ENCODE measurements at places on chromosomes 1 and 21. TPM values are rescaled to one million over a fixed set of nuclear protein-coding genes. Genes with fewer than 3 reads are reported as not detected.

DNA sequence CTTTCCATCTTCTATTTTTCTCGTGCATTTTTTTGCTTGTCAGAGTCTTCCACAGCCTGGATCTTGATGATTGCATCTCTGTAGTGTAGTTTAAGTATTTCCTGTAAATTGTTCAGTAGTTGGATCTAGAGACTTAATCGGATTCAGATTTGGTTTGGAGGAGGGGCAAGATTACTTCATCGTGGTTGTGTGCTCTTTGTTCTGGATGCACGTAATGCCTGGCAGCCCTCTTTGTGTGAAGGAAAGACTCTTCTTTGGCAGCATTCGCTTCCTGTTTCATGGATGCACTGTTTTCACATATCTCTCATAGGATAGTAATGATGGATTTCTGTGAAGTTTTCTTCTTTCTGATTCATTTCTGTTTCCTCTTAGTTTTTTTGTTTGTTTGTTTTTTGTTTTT is 14.2 kb downstream of the SEMA4A start:
- DNase-seq = no peak

GRCh38 chr1:10704368-10704882 is 92.0 kb downstream of the CASZ1 start:
- DNase-seq = no peak

- peak; percentile 63 for DNase-seq
Observed at GRCh38 chr1:89754518-89754917, 66.3 kb upstream of the LRRC8D start.

GRCh38 chr1:218394416-218394815 is 49.3 kb downstream of the TGFB2 start:
- no peak for DNase-seq

GRCh38 chr1:226951286-226952117 is 11.4 kb downstream of the COQ8A start:
- no peak for DNase-seq

DNA sequence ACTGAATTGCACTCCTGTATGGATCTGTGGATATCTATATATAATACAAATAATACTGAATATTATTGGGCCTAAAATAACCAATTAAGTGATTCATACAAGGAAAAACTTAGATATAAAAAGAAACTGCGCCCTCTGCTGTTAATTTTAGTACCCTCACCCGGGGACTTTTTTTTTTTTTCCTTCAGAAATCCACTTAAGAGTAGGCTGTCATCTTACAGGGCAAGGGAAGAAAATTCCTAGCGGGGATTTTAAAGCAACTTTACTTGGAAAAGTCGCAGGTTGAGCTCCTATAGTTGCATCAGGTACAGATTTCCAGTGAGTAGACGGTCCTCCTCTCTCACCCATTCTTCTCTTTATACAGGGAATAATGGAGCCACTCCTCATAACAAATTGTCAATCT is 1.3 kb downstream of the NTNG1 start:
- peak; percentile 50 for DNase-seq

- DNase-seq = no peak
Observed at GRCh38 chr21:17128132-17128531, 384.7 kb upstream of the CXADR start.

DNA sequence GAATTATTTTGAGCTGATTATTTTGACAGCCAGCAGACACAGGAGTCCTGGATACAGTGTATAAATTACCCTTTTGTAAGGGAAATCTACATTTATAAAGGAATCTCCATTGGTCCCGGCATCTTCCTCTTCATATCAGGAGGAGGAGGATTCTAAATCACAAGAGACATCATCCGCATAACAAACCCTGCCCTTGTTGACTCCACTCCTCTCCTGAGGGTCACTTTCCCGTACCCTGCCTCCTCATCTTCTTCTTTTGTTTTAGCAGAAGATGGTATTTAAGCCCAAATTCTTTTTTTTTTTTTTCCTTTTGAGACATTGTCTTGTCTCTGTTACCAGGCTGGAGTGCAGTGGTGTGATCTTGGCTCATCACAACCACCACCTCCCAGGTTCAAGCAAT is 14.6 kb upstream of the PKNOX1 start:
- no peak for DNase-seq

LAMTOR5 gene
- 177 TPM for total RNA-seq

- DNase-seq = no peak
Observed at GRCh38 chr1:64967381-64967780, 1.0 kb upstream of the JAK1 start.

- DNase-seq = no peak
Observed at GRCh38 chr21:37281993-37282392, 14.9 kb upstream of the VPS26C start.

SLC37A1 gene
- total RNA-seq = 0.36 TPM

PACC1 gene
- total RNA-seq = 10.6 TPM

Data from IMR-90 (cell line).